Bone marrow (tissue), 2 donors: ENCODE measurements at places on chromosomes 6 and 20.

DNA sequence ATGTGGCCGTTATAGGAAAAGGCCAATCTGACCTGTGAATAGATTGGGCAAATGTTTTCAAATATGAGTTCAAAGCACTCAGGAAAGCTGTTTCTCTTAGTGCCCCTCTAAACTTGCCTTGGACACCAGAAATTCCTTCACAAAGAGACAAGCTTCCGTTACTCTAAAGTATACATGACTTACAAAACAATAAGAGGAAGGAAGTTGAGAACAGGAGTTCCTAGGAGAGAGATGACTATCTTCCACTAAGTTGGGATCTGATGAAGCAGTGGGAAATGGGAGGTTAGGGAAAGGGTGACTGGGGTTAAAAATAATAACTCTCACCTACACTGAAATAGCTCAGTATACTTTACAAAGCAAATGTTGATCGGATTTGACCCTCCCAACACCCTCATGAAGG is 50.0 kb downstream of the ISM1 start:
- no peak for DNase-seq

DNA sequence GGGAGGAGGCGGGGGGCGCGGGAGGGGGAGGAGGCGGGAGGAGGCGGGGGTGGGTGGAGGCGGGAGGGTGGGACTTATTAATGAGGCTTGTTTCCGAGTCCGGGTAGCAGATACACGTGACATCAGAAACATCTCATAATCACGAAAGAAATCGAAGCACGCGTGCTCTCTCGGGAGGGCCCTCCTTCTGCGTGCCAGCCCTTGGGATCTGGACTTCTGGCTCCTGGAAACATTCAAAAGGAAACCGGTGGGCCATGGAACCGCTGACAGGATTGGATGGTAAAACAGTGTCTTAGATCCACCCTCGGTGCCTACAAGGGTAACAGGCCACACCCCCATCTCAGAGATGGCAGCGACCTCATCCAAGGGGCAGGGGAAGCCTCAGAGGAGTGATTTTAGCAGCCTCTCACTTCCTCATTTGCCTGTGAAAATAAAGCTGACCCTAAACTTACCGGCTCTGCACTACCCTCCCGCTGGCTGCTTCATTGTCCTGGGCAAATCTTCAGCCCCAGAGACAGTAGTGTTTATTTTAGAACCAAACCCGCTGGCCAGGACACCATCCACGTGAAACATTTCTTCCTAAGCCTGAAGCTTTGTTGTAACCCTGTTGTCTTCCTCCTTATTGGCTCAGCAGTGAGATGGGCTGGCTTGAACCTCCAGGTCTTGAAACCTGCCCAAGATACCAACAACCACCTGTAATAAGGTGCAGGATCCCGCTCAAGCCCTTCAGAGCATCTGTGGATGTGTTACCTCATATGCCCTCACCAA is 97.5 kb downstream of the PSMG4 start:
- DNase-seq = peak; percentile 44

DNA sequence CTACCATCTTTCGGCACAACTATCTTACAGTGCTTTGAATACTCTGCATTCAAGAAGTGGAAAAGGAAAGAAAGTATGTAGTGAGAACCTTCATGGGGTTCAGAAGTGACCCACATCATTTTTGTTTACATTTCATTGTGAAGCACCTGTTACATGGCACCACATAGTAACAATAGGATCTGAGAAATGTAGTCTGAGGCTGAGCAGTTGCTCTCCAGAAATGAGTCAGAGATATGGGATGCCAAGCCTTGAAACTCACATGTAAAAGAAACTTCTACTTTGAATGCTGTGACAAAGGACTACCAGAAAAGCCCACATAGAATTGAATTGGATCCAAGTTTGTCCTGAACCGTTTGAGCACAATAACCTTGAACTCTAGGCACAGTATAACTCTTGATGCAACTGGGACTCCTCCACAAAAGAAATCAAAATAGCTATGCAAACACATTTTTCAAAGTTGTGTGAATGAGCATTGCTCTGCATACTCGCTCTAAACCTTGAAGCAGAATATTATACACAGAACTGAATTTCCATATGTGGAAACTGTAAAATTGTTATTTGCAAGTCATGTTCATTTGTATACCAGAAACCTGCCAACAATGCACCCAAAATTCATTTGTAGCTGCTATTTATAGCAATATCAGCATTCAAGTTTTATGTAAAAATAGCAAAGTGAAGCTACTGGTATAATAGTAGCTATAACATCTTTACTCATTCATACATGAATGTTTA is 400.9 kb upstream of the POU3F2 start:
- DNase-seq = no peak

GRCh38 chr6:162363757-162364156 is 363.8 kb downstream of the PRKN start:
- DNase-seq = no peak

DNA sequence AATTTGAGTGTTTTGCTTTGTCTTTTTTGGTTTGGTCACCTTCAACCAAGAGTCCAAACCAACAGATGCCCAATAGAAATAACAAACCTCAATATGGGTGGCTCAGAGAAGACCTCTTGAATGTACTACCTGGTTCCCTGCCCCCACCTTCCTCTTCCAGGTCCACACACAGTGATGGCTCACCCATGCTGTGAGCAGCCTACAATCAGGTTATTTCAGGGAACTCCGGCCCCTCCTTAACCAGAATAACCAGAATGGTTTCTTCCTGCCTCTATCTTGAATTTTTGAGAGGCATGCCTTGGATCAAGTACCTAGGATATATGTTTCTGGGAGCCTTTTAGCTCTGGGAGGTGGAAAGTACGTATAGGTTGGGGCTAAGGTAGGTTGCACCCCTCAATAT is 327.1 kb upstream of the PRDM1 start:
- DNase-seq = no peak

DNA sequence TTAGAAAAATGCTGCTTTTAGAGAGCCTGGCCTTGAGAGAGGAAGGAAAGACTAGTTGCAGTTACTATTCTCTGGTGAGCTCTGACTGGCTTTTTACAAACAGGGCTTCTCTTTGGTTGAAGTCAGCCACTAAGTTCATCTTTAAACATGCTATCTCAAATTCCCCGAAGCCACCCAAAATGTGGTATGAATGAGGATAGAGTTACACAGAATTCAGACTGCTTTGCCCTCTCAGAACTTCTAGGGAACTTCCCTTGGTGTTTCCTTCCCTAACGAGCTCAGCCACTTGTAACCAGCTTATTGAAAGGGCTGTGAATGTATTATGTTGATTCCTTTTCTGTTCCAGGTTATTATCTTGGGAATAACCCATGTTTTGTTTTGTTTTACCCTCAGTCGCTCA is 73.5 kb downstream of the EFHC1 start:
- no peak for DNase-seq

- DNase-seq = no peak
Measured at GRCh38 chr6:126268092-126268491, 71.8 kb upstream of the CENPW start.

- no peak for DNase-seq
Measured at GRCh38 chr20:63544241-63544957, 3.1 kb downstream of the SRMS start.

- DNase-seq = no peak
Measured at GRCh38 chr6:108294297-108294726, 542 bp upstream of the AFG1L start.

- no peak for DNase-seq
Measured at GRCh38 chr6:152085451-152085921, 278.0 kb downstream of the ESR1 start.

- DNase-seq = no peak
Measured at GRCh38 chr6:47670851-47671250, 27.5 kb upstream of the ADGRF4 start.

GRCh38 chr6:31769684-31770371 is 7.3 kb downstream of the VWA7 start:
- DNase-seq = peak; percentile 79

GRCh38 chr6:33139596-33140206 is 52.6 kb downstream of the COL11A2 start:
- DNase-seq = no peak

GRCh38 chr6:161300823-161301222 is 27.0 kb upstream of the AGPAT4 start:
- no peak for DNase-seq
